Vagina (tissue), 2 donors: ENCODE measurements at places on chromosomes 5 and 9. TPM values are rescaled to one million over a fixed set of nuclear protein-coding genes. Genes with fewer than 3 reads are reported as not detected.
A peak's percentile ranks its signal among the peaks of the same experiment; 100 is the strongest.

Gene MAPKAP1
- total RNA-seq, result 70.7 TPM

- no peaks in the 10 kb centered on the region for H3K27me3 ChIP-seq
- no peaks in the 10 kb centered on the region for H3K4me1 ChIP-seq
- no peaks in the 10 kb centered on the region for H3K36me3 ChIP-seq
- no peak for DNase-seq
- no peak overlapping the region for H3K4me3 ChIP-seq
These were observed 53.3 kb downstream of the TRPC7 start for GRCh38 chr5:136311999-136312398.

GRCh38 chr5:81708889-81709288 is 42.0 kb downstream of the SSBP2 start:
- H3K4me3 ChIP-seq, result no peak overlapping the region
- no peak for DNase-seq
- no peak overlapping the region for H3K27ac ChIP-seq
- peaks cover 10% of the 10 kb centered on the region for H3K4me1 ChIP-seq

DNA sequence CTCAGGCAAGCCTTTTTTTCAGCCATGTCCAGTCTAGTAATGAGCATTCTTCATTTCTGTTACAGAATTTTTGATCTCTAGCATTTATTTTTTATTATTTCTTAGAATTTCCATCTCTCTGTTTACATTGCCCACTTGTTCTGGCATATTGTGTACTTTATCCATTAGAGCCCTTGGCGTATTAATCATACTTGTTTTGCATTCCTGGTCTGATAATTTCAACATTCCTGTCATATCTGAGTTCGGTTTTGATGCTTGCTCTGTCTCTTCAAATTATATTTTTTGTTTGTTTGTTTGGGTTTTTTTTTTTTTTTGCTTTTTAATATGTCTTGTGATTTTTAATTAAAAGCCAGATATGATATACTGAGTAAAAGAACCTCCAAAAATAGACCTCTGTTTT is 23.0 kb upstream of the JAK2 start:
- no peaks in the 10 kb centered on the region for H3K4me1 ChIP-seq
- H3K36me3 ChIP-seq, result no peaks in the 10 kb centered on the region
- DNase-seq, result no peak
- H3K27me3 ChIP-seq, result no peaks in the 10 kb centered on the region
- no peak overlapping the region for H3K27ac ChIP-seq
- no peak overlapping the region for H3K4me3 ChIP-seq

- H3K36me3 ChIP-seq, result no peaks in the 10 kb centered on the region
- H3K27me3 ChIP-seq, result no peaks in the 10 kb centered on the region
- peaks cover 38% of the 10 kb centered on the region for H3K4me1 ChIP-seq
- H3K27ac ChIP-seq, result peak overlapping the region; percentile 76
- no peak overlapping the region for H3K4me3 ChIP-seq
These were observed 83.7 kb downstream of the SH3TC2 start for GRCh38 chr5:148979083-148979723.

GRCh38 chr9:13364271-13365000 is 84.9 kb upstream of the MPDZ start:
- no peak overlapping the region for H3K27ac ChIP-seq
- DNase-seq, result no peak
- no peaks in the 10 kb centered on the region for H3K27me3 ChIP-seq
- no peaks in the 10 kb centered on the region for H3K36me3 ChIP-seq
- peaks cover 6% of the 10 kb centered on the region for H3K4me1 ChIP-seq
- no peak overlapping the region for H3K4me3 ChIP-seq

Gene GRXCR2
- not detected for total RNA-seq

DNA sequence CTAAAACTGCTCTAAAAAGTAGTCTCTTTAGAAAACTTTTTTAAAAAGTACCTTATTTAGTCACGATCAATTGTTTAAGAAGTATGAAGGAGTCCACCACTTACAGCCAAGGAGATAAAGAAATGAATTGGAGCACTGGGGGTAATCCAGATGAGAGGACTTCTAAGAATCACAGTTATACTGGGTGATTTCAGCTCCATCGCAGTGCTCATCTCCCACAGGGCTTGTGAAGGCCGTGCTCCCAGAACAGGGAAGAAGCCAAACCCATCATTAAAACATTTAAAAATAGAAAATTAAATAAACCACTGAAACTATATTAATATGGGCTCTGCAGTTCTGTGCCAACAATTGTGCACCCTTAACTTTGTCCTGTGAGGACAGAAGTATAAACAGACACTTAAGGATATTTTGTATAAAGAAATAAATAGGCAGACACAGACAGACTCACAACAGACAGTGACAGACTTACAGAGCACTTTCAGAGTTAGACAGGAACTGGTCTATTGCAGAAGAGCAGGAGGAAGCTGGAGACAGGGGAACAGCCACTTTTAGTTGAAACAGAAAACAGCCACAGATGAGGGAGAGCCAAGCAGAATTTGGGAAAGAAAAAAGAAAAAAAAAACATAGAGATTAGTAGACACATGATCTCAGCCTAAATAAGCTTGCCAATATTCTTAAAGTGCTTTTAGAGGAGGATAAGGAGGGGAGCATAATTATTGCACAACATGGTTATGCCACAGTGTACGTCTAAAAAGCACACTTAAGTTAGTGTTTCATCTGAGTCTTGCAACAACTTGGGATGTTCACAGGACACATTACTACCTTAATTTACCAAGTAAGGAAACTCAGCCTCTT is 81.8 kb downstream of the FBXO38 start:
- no peak overlapping the region for H3K27ac ChIP-seq
- no peaks in the 10 kb centered on the region for H3K36me3 ChIP-seq
- H3K4me1 ChIP-seq, result no peaks in the 10 kb centered on the region
- no peak overlapping the region for H3K4me3 ChIP-seq

DNA sequence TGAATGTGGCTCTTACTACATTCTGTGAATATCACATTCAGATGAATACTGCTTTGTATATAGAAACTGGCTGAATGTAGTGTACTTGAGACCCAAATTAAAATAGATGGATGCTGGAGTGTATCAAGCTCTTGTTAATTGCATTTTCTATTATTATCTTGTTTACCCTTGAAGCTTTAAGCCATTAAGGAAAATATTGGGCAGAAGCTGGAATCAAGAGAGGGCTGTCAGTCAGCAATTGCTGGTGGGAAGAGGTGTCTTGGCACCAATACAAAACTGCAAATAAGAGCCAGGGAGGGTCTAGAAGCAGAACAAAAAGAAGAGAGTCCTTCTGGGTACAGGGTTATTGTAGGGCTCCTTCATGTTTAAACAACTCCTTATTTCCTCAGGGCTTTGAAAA is 38.8 kb downstream of the MUSK start:
- H3K27ac ChIP-seq, result no peak overlapping the region
- no peak for DNase-seq
- no peaks in the 10 kb centered on the region for H3K36me3 ChIP-seq
- H3K4me1 ChIP-seq, result no peaks in the 10 kb centered on the region
- H3K4me3 ChIP-seq, result no peak overlapping the region

DNA sequence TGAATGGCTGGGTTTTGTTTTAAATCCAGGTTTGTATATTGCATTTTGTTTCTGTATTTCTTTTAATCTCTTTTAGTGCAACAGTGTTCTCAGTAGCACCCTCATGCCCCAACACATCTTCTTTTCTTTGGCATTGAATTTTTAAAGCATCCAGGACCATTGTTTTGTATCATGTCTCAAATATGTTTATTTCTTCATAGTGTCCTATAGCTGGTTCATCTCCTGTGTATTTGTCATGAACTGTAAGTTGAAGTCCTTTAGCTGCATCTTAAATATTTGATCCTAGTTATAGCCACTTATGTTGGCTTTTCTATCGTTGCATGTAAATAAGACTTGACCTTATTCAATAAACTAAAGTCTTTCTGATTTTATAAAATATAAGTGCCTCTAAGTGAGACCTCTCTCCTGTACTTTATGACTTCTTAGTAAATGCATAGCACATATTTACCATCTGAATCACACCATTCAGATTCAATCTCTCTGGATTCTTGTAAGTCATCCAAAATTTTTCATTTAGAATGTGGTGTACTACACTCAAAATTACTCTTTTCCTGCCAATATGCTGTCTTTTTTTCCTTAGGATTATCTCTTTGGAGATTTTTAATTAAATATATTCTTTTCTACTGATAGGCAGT is 21.0 kb upstream of the ERCC6L2 start:
- DNase-seq, result no peak
- H3K27me3 ChIP-seq, result no peaks in the 10 kb centered on the region
- H3K4me3 ChIP-seq, result no peak overlapping the region
- no peaks in the 10 kb centered on the region for H3K36me3 ChIP-seq
- no peak overlapping the region for H3K27ac ChIP-seq

Gene IGFBPL1
- not detected for total RNA-seq

DNA sequence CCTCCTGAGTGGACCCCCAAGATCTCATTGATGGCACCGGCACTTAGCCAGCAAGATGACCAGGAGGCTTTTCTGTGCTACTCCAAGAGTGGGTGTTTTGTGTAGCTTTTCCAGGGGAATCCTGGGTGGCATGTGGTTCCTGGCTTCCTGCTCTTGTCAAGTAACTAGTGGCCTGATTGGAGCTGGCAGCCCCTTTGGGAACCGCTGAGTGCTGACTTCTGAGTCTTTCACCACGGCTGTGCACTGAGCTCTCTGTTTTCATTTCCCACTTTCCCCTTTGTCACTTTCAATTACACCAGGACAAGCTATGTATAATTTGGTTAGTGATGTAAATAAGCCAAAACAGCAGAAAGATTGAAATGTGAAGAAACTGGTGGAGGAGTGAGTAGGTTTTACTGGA is 255.4 kb downstream of the GOLPH3 start:
- no peak overlapping the region for H3K27ac ChIP-seq
- H3K4me3 ChIP-seq, result no peak overlapping the region
- no peaks in the 10 kb centered on the region for H3K36me3 ChIP-seq
- no peaks in the 10 kb centered on the region for H3K4me1 ChIP-seq
- no peaks in the 10 kb centered on the region for H3K27me3 ChIP-seq

Gene C5orf58
- not detected for total RNA-seq

Gene BRINP1
- 0.49 TPM for total RNA-seq

GRCh38 chr9:133713150-133713959 is 24.8 kb downstream of the SARDH start:
- DNase-seq, result no peak
- no peaks in the 10 kb centered on the region for H3K27me3 ChIP-seq
- H3K27ac ChIP-seq, result no peak overlapping the region
- H3K4me3 ChIP-seq, result no peak overlapping the region
- no peaks in the 10 kb centered on the region for H3K36me3 ChIP-seq

DNA sequence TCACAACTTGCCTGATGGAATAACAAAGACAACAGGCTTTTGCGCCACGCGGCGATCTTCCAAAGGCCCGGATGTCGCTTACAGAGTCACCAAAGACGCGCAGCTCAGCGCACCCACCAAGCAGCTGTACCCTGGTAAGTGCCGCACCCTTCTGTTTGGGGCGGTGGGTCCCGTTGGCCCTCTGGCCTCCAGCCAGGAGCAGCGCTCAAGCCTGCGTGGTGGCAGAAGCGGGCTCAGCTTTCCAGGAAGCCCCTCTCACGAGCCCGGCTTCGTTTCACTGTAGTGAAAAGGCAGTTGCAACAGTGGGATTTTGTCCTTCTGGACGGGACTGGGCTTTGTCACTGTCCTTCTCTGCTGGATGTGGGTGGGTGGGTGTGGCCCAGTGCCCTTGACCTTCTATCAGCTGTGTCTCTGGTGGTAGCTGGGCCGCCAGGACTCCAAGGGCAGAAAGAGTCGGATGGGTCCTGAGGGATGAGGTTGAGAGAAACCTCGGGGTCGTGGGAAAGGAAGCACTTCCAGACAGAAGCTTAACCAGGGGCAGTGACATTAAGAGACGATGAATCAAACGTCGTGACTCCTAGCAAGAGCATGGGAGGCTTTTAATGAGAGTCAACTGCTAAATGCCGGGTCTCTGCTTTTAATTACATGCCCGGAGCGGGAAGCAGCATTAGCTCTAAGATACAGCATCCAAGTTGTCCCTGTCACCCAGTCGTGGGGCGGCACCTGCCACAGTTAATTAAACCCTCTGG is 49.5 kb downstream of the COL5A1 start:
- H3K4me1 ChIP-seq, result peaks cover 71% of the 10 kb centered on the region
- H3K27ac ChIP-seq, result peak overlapping the region; percentile 59
- H3K36me3 ChIP-seq, result no peaks in the 10 kb centered on the region
- DNase-seq, result no peak
- no peaks in the 10 kb centered on the region for H3K27me3 ChIP-seq
- no peak overlapping the region for H3K4me3 ChIP-seq

Gene SLC4A9
- 0.25 TPM for total RNA-seq

Gene NR2F1
- 97.2 TPM for total RNA-seq

DNA sequence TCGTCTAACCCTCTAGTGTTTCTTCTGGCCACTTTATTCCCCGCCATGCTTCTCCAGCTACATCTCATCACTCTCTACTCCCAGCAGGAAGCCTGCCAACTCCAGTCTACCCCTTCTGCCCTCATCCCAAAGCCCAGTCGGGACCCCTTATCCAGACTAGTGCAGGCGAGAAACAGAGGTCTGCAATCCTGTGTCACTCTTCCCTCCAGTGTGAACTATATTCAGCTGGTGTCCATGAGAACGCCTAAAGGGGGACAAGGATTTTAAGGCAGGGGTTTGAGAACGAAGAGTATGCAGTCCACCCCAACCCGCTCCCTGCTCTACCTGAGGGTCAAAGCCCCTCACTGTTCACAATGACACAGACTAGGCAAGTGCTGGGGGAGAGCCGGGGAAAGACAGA is 41.7 kb upstream of the GABRP start:
- H3K4me3 ChIP-seq, result no peak overlapping the region
- DNase-seq, result no peak
- H3K4me1 ChIP-seq, result peaks cover 22% of the 10 kb centered on the region

DNA sequence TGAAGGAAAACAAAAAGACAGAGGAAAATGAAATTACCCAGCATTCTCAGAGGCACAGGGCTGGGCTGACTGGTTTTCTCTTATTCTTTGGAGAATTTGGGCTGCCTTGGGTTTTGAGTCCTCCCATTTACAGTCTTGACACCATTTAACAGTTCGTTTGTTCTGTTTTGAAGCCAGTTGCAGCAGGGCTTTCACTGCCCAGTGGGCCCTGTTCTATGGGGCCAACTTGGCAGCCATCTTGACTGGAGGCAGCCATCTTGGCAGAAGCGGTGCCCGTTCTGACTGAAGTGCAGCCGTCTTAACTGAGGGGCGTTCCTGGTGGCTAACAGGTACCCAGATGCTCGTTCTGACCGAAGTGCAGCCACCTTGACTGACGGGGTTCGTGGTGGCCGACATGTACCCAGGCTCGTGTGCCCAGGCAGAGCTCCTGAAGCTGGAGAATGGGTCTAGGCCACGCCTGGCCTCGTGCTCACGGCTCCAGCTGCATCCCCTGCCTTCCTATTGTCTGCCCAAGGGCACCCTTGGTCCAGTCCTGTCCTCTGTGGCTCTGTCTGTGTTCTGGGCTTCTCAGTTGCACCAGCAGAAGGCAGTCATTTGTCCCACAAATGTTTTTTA is 164.4 kb downstream of the GAPVD1 start:
- DNase-seq, result no peak
- no peak overlapping the region for H3K4me3 ChIP-seq
- peak overlapping the region; percentile 52 for H3K27ac ChIP-seq
- H3K36me3 ChIP-seq, result no peaks in the 10 kb centered on the region
- H3K4me1 ChIP-seq, result peaks cover 10% of the 10 kb centered on the region
- H3K27me3 ChIP-seq, result no peaks in the 10 kb centered on the region

Gene DNAI1
- total RNA-seq, result not detected

Gene GABRA6
- not detected for total RNA-seq

Gene FAT2
- total RNA-seq, result 74.9 TPM
